ENCODE measurements at places on chromosomes 4 and X.

- no peak for DNase-seq
Observed at GRCh38 chr4:151537687-151538086, 128.7 kb downstream of the FHIP1A start.

DNA sequence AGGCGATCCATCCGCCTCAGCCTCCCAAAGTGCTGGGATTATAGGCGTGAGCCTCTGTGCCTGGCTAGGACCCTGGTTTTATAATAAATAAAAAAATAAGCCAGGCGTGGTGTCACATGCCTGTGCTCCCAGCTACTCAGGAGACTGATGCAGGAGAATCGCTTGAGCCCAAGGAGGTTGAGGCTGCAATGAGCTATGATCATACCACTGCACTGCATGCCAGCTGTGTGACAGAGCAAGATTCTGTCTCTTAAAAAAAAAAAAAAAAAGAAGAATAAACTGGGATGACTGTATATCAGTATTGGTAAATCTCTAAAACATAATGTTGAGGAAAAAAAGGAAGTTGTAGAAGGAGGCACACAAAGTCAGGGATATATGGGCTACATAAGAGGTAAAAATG is 45.7 kb upstream of the SLC34A2 start:
- no peak for DNase-seq

- DNase-seq, result no peak
Observed at GRCh38 chr4:5024673-5025072, 5.4 kb upstream of the CYTL1 start.

DNA sequence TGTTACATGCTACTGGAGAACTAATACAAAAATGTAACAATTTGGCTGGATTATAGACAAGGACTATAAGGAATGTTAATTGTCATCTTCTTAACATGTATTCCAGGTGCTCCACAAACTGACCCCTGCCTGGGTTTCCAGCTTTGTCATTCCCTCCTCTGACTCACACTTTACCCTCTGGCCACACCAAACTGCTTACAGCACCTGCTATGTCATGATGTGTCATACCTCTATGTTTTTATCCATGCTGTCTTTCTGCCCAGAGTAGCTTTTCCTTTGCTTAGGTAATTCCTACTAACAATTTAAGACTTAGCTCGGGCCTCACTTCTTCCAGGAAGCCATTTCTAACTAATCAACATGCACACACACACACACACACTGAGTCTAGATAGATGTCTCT is 14.0 kb upstream of the SHROOM4 start:
- no peak for DNase-seq

GRCh38 chr4:77031544-77031943 is 44.2 kb downstream of the CCNI start:
- no peak for DNase-seq

GRCh38 chrX:154371789-154372300 is 2.6 kb downstream of the FLNA start:
- no peak for DNase-seq

DNA sequence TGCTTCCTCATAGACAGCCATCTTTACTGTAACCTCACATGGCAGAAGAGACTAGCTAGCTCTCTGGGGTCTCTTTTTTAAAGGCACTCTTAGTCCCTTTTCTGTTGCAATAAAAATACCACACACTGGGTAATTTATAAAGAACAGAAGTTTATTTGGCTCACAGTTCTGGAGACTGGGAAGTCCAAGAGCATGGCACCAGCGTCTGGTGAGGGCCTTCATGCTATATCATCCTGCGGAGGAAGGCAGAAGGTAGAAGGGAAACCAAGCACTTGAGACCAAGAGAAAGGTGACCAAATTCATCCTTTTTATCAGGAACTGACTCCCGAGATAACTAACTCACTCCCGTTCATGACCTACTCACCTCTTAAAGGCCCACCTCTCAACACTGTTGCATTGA is 5.4 kb upstream of the ANXA5 start:
- DNase-seq, result no peak

GRCh38 chr4:48025005-48025404 is 8.4 kb downstream of the NIPAL1 start:
- no peak for DNase-seq

DNA sequence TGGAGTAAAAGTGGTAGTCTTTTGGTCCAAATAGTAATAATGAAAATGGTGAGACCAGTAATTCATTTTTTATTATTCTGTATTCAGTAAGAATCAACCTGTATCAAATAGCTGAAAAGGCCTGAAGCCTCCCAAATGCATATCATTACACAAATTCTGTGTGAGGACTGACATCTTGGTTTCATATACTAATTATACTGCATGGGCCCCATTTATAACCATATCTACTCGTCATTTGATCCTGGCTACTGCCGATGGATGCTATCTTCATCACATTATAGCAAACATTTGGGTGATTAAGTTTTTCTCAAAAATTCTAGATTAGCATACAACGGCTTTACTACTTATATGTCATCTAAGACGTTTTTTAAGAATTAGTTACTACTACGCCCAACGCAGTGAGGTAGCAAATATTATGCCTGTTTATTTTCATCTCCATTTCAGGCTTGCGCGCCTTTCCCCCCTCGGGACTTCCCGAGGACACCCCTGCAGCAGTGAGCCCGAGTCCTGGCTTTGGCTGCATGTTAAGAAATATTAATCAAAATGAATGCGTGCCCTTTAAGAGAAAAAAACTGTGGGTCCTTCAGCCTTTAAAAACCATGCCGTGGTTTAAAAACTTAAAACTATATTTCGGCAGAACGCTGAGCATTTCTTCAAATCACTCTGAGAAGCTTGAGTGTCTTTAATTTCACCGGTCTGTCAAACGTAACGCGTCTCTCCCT is 814 bp upstream of the MMAA start:
- no peak for DNase-seq

- DNase-seq, result no peak
Observed at GRCh38 chr4:18930487-18930886, 908.9 kb upstream of the LCORL start.

- no peak for DNase-seq
Observed at GRCh38 chr4:74930162-74930561, 2.8 kb upstream of the PARM1 start.

- DNase-seq, result no peak
Observed at GRCh38 chr4:53126099-53126498, 239.8 kb downstream of the SCFD2 start.

- no peak for DNase-seq
Observed at GRCh38 chr4:32661229-32661628, 1941.1 kb downstream of the PCDH7 start.

- DNase-seq, result no peak
Observed at GRCh38 chr4:1137850-1138249, 24.5 kb upstream of the RNF212 start.

DNA sequence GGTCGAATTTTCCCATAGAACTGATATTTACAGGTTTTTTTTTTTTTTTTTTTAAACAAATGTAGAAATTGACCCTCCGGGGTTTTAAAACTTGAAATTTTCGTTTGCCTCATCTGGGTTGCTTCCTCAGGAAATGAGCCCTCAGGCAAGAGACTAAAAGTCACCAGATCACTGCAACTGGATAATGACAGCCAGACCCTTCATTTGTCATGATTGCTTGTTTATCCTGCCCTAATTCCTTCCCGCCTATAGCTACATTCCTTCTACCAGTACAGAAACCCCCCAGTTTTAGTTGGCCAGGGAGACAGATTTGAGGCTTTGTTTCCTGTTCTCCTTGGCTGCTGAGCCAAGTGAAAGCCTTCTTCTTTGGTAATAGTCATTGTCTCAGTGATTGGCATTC is 44.0 kb upstream of the IGFBP7 start:
- no peak for DNase-seq

- no peak for DNase-seq
Observed at GRCh38 chr4:110032603-110033002, 119.9 kb downstream of the EGF start.

- DNase-seq, result no peak
Observed at GRCh38 chr4:6493658-6494304, 21.4 kb upstream of the PPP2R2C start.

- DNase-seq, result no peak
Observed at GRCh38 chr4:37188100-37188499, 56.4 kb upstream of the NWD2 start.

- no peak for DNase-seq
Observed at GRCh38 chr4:169485086-169485485, 127.3 kb downstream of the NEK1 start.

- no peak for DNase-seq
Observed at GRCh38 chrX:151634937-151635336, 60.3 kb upstream of the PRRG3 start.

All from NCI-H1436 (cell line).